ENCODE measurements at places on chromosomes 3 and 15.

- DNase-seq, result no peak
Observed at GRCh38 chr15:20341901-20342600, 199.5 kb downstream of the GOLGA6L6 start.

DNA sequence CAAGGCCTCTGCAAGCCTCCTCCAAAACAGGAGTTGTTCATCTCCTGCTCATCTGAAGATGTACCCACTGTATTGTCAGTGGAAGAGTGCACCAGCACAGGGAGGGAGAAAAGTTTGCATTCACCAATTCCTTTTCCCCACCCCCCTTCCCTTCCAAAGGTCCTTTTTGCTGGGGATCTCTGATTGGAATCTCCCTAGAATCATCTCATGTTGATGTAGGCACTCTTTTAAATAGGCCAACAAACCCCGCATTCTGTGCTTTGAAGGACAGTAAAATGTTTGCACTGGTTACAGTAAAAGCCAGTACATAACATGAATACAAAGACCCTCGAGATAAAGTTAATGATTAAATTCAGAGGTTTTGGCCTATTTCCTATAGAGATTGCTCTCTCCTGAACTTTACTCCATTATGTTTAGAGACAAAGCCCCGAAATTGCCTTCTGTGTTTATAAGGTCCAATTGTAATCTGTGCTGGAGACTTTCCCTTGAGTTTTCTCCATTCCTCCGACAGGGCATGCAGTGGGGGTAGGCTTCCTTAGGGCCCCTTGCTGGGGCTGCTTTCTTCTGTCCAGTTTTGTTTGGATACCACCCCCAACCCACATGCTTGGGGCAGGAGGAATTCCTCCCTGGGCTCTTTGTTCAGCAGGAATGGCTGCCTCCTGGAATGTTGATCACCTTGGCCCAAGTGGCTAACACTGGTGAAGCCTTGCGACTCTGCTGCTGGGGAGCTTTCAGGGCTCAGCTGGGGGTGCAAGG is 22.5 kb downstream of the TRIM71 start:
- no peak for DNase-seq

GRCh38 chr3:152325136-152325535 is 56.4 kb downstream of the MBNL1 start:
- no peak for DNase-seq

DNA sequence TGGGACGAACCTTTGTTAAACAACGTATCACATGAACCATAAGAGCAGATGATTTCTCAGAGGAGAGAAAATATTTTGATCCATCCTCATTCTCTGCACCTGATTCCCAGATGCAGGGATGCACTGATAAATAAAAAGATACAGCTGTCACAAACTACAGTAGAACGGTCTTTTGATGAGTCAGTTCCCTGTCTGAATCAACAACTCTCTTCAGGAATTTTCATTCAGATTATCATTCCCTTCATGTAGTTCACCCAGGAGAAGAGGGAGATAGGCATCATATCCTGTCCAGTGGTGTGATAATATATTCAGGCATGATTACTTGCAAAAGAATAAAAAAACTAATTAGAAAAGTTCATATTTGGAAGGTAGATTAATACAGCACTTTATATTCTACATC is 521.5 kb downstream of the PYDC2 start:
- DNase-seq, result no peak

DNA sequence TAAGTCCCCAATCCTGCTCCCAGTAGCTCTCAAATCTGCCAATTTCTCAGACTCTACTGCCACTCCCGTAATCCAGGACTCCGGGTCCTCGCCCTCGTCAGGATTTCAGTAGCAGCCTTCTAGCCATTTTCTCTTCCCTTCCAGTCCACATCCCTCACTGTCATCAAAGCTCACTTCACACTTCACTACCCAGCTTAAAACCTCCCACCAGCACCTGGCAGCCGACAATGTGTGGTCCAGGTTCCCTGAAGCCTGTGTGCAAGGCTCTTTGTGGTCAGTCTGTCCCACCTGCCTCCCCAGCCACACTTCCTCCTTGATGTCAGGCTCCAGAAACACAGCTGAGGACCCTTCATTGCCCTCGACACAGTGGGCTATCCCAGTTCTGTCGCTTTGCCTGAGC is 304.5 kb upstream of the ROPN1 start:
- no peak for DNase-seq

GRCh38 chr3:42061025-42061712 is 30.0 kb upstream of the TRAK1 start:
- DNase-seq, result no peak

GRCh38 chr3:82093641-82094040 is 332.2 kb upstream of the GBE1 start:
- no peak for DNase-seq

- DNase-seq, result no peak
Observed at GRCh38 chr3:168498194-168498593, 402.5 kb upstream of the GOLIM4 start.

DNA sequence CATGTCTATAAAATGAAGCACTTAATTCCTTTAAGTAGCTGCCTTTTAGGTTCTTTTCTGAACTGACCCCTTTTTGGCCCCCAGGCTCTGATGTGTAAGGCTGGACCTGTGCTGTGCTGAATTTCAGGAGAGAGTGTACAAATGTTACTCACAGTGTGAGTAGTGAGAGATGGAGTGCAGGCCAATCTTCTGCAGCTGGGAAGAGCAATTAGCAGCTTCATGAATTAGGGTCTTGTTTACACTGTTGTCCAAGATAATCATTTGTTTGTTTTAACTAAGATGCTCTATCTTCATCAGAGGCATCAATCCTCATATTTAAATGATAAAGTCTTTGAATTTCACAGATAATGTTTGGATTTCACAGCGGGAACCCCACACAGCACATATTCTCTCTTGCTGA is 19.4 kb downstream of the ARPP21 start:
- no peak for DNase-seq

- DNase-seq, result no peak
Observed at GRCh38 chr3:69490971-69491370, 105.1 kb upstream of the FRMD4B start.

- no peak for DNase-seq
Observed at GRCh38 chr3:107370907-107371306, 6.3 kb upstream of the CCDC54 start.

DNA sequence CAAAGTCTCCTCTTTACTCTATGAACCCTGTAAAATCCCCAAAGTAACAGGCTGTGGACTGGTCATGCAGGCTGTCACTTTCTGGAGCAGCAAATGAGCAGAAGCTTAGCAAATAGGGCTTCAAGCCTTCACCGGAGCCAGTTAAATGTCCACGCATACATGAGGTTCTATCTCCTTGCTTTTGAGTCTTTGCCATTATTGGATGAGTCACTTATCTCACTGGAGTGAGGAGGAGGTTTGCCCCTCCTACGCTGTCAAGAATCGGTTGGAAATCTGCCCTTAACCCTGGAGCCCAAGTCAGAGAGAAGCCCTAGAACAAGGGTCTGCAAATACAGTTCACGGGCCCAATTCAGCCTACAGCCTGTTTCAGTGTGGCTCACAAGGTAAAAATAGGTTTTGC is 126.1 kb upstream of the CTNNB1 start:
- peak; percentile 54 for DNase-seq

GRCh38 chr3:160225176-160226025 is at the start of gene C3orf80:
TSS of gene C3orf80 (plus strand) at chr3:160225422. CDS start at chr3:160225636, 214 bp downstream.
- peak; percentile 10 for DNase-seq

DNA sequence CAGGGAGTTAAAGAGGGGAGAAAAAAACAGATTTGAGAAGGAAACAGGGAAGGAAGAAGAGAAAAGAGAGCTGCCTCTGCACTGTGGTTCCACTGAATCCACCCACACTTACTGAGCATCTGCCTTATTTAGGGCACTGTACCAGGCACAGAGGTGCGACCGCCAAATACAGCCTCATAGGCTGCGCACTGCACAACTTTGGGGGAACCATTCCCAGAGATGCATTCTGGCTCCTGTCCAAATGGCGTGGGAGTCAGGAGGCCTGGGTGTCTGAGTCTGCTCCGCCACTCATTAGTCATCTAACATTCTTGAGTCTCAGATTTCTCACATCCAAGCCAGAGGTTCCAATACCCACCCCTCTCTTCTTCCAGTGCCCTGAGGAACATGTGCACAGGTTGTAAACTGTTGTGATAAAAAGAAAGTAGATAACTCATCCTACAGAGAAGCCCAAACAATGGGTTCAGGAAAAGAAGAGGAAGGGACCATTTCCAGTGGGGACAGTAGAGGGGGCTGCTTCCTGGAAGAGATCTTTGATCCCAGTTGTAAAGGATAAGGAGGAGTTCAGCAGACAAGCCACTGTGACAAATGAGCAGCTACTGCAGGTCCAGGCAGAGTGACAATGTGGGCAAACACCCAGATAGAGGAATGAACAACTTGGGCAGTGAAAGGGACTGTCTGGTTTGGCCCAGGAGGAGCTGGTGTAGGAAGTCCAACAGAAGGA is 254.6 kb downstream of the UACA start:
- peak; percentile 89 for DNase-seq

DNA sequence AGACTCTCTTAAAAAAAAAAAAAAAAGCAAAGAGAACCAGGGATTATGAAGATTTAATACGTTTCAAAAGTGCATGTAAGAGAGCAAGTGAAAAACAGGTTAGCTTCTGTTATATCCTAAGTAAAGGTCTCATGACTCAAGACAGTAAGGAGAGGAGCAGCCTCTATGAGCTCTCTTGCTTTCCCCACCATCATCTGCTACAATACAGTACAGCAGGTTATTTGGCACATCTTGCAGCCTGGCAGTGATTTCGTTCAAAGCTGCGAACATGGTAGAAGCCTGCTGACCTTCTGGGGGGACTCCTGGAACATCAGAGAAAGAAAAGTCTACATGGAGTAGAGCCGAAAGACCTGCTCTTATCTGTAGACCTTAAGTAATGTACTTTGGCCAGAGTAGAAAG is 129.2 kb upstream of the PLXND1 start:
- no peak for DNase-seq

- peak; percentile 71 for DNase-seq
Observed at GRCh38 chr15:77527164-77527778, 105.4 kb downstream of the LINGO1 start.

DNA sequence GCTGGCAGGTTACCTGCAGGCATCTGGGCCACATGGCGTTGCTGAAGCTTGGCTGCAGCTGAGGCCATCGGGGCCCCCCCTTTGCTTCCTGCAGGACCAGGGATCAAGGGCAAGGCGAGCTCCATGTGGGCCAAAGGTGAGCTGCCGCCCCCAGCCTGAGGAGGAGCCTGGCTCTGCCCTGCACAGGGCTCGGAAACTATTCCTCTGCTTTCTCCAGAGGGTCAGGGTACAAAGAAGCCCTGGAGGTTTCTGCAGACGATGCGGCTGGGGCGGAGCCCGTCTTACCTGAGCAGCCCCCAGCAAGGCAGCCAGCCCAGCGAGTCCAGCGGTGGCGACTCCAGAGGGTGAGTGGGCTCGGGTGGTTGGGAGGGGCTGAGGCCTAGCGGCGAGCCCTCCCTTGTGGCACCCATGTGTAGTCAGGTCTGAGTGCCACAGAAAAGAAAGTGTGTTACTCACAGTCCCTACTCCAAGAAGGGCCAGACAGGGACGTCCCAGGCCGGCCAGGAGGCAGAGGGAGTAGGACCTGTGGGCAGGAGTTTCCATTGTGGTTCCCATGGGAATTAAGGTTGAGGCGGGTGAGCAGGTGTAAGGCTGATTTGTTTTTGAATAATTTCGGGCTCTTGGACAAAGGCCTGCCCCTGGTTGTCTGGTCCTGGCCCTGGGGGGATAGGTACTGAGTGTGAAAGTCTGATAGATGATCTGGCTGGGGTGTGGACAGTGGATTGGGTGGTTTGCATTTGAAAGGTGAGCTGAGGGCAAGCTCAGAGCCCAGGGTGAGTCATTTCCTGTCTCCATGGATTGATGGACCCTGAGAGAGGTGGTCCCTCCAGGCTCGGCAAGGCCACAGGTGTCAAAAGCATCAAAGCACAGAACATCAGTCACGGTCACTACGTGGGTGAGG is 25.4 kb downstream of the CFAP100 start:
- DNase-seq, result no peak

- peak; percentile 78 for DNase-seq
Observed at GRCh38 chr3:7682822-7683229, 818.8 kb upstream of the LMCD1 start.

- no peak for DNase-seq
Observed at GRCh38 chr15:69996321-69997160, 101.2 kb downstream of the TLE3 start.

DNA sequence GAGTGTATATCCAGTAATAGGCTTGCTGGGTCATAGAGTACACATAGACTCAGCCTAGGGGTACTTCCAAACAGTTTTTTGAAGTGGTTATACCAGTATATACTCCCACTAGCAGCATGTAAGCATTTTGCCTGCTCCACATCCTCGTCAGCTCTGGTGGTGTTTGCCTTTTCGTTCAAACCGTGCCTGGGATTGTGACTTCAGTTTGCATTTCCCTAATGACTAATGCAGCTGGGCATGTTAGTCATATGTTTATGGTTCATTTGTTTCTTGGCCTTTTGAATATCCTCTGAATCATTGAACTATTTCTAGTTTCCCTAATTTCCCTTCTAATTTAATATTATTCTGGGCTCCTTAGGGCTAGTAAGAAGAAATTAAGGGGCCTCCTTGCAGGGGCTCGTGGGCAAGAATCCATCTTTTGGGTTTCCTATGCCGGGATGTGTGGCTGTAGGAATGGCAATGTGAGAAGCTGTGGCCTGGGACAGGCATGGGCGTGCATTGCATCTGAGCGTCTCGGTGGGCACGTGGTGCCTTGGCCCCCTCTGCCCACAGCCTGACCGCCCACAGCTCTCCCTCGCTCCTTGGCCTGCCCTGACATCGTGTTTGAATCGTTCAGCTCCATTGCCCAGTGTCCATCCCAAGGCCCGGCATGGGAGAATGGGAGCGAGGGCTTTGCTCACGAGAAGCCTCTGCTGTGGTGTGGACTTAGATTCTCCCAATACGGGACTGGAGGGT is 26.4 kb downstream of the FAH start:
- DNase-seq, result peak; percentile 92

DNA sequence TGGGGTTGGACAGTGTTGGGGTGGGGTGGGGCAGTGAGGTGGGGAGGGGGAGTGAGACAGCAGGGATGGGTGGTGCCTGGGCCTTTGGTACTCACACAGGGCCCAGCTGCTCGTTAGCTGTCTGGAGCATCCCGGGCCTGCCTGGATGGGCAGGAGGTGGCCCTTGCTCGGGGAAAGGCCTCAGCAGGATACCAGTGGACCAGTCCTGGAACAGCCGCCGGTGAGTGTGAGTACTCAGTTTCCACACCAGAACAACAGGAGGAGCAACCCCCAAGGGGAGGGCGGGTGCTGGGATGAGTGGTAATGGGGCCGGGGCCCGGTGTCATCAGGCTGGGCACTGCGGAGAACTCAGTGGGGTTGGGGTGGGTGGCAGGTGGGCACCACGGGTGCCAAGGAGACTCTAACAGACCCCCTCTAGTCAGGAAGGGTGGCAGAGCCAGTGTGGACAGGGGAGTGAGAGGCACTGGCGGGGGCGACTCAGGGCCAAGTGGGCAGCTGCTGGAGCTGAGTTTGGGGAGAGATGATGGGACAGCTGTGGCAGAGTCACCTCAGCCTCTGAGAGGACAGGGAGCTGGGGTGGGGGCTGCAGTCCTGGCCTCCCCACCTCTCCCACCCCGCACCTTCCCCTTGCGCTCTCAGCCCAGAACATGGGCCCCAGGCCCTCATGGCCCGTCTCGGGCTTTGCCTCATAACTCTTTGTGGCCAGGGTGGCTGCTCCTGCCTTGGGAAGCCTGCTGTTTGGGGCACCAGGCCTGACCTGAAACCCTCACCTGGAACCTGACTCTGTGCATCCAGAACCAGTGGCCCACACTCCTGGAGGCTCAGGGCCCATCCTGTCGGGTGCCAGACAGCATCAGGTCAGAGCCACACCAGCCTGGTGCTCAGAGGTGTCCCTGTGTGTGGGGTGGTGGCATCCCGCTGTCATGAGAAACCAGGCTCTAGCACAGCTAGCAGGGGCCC is 52.1 kb upstream of the PRR23E start:
- no peak for DNase-seq

GRCh38 chr3:144058713-144059112 is 87.1 kb downstream of the DIPK2A start:
- no peak for DNase-seq

- peak; percentile 32 for DNase-seq
Observed at GRCh38 chr15:86608461-86609205, 529.0 kb downstream of the AGBL1 start.
